Stimulated activated CD8-positive, alpha-beta memory T cell treated with anti-CD3 and anti-CD28 coated beads, Interleukin-4, amount 100 ng/mL, for 1 hour (primary cell): ENCODE measurements at places on chromosomes 7 and 10.

GRCh38 chr7:4074407-4074806, 607.7 kb upstream of the FOXK1 start:
- no peak for DNase-seq

DNA sequence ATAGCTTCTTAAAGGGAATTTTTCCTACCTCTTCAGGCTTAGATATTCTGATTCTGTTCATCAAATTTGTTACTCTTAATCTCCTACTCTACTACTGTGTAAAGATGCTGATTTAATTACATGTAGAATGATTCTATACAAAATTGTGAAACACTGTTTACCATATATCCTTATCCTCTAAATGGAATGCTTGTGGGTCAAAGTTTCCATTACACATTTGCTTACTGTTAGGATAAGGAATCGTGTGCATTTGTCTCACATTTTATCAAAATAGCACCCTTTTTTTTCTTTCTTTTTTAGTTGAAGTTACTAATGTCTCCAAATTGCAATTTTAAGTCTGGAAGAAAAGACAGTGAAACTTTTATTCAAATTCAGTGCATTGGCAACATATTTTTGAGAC, 65.3 kb downstream of the TFEC start:
- DNase-seq: no peak

GRCh38 chr10:124415210-124415609, 3.5 kb downstream of the OAT start:
- DNase-seq: no peak

GRCh38 chr10:87841186-87841585, 22.1 kb downstream of the KLLN start:
- no peak for DNase-seq

DNA sequence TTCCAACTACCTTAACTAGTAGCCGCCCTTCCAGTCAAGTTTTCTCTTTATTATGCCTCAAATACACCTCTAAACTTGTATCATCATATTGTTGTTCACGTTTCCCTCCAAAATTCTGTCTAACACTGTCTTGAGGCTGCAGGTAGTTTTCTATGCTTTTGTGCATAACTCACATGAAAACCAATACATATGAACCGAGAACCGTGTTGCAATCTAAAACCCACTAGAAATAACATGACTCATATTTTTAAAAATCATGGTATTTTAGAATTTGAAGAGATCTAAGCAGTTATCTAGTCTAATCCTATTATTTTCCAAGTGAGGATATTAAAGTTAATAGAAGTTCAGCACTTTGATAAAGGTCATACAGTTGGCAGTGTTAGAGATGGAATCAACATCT, 18.2 kb downstream of the LIPF start:
- DNase-seq: no peak

GRCh38 chr10:114042895-114043531, 653 bp upstream of the ADRB1 start:
- no peak for DNase-seq

DNA sequence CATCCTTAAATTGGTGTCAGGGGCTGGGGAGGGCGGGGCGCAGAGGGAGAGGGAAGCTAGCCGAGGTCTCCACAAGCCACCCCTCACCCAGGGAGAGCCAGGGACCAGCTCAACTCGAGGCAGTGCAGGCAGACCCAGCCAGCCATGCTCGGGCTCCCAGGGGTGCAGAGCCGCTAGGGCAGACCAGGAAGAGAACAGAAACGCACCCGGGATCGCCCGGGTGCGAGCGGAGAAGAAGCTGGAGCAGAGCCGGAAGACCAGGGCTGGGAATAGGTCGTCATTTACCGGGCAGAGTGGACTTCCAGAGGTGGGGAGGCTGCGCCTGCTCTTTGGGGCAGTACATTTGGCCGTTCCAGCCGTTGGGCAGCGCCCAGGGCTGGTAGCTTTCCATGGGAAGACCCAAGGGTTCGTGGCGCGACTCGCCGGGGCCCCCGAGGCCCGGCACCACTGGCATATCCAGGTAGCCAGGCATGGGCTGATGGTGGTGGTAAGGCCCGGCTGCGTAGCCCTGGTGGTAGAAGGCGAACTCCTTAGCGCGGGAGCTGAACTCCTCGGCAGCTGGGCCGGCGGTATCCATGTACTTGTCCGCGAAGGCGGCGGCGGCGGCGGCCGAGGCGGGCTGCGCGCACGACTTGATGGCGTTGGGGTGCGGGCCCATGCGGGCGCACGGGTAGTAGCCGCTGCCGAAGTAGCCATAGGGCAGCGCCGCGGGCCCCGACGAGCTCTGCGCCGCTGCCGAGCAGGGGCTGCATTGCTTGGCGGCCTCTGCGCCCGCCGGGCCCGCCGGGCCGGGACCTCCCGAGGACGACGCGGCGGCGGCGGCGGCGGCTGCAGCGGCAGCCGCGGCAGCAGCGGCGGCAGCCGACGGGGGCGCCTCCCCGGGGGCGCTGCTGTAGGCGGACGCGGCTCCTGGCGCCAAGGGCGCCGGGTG, 755 bp downstream of the HOXA13 start:
- DNase-seq: no peak

GRCh38 chr10:69641261-69641980, 11.4 kb downstream of the FAM241B start:
- DNase-seq: no peak

DNA sequence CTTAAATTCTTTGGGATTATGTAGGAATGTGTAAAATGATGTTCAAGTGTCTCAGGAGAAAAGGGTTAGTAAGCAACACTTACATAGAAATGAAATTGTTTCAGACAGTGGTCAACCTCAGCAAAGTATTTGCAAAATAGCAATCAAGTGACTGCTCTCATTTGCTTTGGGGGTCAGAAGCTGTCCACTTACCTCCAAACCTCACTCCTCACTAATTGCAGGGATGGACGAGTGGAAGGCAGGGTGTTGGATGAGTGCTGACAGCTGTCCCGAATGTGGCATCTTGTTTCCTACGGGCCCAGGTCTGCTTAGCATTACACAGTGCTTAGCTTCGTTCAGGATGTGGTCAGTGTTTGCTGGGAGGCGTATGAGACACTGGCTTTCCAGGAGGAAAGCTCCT, 437.0 kb downstream of the SUGCT start:
- no peak for DNase-seq

DNA sequence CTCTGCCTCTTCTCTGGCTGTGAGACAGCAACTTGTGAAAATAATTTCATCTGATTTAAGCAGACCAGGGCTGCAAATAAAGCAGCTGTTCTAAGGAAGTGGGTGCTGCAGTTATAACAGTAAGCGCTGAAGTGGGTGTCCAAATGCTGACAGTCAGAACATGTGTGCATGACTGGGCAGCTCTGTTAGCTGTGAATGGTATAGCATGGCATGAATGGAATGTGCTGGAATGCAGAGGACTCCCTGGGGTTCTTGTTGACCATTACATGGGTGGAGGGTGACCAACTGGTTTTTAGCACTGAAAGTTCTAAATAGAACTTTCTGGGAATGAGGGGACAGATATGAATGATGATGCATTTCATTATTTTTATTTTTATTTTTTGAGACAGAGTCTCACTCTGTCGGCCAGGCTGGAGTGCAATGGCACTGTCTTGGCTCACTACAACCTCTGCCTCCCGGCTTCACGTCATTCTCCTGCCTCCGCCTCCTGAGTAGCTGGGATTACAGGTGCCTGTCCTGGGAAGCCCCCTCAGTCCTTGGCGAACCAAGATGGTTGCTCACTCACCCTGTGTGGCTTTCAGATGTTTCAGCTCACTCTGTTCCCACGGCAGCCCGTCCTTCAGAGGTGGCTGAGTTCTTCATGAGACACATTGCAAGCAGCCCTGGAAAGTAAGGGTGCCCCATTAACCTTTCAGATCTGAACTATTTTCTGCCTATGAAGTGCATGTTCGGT, 319.8 kb upstream of the PHYHIPL start:
- DNase-seq: no peak

DNA sequence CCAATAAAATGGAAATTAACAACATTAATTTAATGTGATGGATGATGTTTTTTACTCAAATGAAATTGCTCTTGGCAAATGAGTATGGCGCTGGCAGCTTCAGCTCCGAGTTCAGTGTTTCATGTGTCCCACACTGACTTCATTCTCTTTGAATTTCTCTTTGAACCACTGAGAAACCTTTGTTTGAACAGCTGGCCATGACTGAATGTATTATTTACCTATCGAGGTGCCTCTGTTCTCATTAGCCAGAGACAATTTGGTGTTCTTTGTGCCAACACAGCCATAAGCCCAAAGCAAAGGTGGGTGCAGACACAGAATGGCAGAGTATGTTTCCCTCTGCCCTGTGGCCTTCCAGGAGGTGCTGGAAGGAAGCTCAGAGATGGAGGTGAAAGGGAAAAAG, 42.1 kb downstream of the TMEM178B start:
- DNase-seq: no peak

GRCh38 chr10:63030536-63030935, 102.6 kb upstream of the NRBF2 start:
- DNase-seq: no peak

DNA sequence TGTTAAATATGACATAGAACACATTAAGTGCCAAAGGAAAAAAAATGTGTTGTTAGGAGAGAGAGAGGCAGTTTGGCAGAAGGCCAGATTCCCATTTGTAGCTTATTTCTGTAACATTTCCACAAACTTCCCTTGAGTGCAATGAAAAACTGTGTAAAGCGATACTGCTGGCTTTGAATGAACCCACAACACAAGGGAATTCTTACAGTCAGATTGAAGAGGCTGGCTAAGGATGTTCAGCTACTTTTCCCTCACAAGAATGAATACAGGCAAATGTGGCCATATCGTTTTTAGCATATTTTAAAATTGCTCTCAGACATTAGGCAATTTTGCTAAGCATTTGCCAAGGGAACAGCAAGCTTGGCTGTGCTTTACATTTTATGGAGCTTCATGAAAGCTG, 614.1 kb upstream of the FZD8 start:
- no peak for DNase-seq

GRCh38 chr7:93140582-93141191, 7.5 kb downstream of the SAMD9L start:
- DNase-seq: no peak

- DNase-seq: no peak
Measured at GRCh38 chr10:46544989-46545791, 11.3 kb downstream of the GPRIN2 start.

DNA sequence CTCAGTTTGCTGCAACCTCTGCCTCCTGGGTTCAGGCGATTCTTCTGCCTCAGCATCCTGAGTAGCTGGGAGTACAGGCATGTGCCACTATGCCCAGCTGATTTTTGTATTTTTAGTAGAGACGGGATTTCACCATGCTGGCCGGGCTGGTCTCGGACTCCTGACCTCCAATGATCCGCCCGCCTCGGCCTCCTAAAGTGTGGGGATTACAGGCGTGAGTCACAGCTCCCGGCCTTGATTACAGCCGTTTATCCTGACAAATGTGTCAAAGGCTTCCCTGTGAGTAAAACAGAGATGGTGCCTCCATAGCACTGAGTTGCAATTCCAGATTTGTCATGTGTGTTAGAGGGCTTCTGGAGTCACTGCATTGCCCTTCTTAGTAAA, 273.7 kb downstream of the CCDC3 start:
- DNase-seq: no peak

DNA sequence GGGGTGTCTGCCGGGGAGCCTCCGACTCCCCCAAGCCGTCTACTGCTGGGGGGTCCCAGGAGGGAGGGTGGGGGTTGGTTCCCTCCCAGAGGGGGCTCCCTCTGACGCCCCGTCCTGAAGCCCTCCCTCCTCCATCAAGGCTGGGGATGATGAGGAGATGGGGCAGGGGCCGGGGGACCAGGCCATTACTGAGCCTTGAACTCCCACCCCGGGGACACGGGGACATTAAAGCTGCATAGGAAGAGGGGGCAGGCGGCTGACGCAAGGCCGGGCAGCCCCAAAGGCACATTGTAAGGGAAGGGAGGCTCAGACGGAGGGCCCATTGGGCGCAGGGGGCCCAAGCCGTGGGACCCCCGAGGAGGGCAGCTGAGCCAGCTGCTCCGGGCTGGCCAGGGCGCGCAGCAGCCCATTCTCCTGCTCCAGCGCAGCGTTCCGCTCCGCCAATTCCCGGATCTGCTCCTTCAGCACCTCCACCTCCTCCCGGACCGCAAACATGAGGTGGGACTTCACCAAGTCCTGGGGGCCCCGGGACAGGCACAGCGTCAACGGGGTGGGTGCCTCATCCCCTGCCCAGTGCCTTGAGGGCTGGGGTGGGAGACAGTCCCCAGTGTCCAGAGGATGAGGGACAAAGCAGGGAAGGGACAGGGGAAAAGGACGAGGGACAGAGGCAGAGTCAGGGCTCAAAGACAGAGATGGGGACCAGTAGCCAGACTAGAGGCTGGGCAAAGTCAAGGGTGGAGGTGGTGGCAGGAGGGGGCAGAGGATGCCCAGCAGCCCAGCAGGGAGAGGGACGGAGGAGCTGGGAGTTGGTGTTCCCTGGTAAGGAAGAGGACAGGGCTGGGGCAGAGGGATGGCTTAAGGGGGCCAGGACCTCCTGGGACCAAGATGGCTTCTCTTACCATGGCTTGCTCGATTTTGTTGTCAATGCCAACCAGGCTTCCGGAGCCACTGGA, 2.9 kb upstream of the SPACDR start:
- DNase-seq: no peak

- no peak for DNase-seq
Measured at GRCh38 chr7:45155941-45156340, 1.6 kb upstream of the RAMP3 start.

DNA sequence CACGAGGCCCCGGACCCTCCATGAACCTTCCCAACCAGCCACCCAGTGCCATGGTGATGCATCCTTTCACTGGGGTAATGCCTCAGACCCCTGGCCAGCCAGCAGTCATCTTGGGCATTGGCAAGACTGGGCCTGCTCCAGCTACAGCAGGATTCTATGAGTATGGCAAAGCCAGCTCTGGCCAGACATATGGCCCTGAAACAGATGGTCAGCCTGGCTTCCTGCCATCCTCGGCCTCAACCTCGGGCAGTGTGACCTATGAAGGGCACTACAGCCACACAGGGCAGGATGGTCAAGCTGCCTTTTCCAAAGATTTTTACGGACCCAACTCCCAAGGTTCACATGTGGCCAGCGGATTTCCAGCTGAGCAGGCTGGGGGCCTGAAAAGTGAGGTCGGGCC, 90.6 kb upstream of the PDCD4 start:
- no peak for DNase-seq

DNA sequence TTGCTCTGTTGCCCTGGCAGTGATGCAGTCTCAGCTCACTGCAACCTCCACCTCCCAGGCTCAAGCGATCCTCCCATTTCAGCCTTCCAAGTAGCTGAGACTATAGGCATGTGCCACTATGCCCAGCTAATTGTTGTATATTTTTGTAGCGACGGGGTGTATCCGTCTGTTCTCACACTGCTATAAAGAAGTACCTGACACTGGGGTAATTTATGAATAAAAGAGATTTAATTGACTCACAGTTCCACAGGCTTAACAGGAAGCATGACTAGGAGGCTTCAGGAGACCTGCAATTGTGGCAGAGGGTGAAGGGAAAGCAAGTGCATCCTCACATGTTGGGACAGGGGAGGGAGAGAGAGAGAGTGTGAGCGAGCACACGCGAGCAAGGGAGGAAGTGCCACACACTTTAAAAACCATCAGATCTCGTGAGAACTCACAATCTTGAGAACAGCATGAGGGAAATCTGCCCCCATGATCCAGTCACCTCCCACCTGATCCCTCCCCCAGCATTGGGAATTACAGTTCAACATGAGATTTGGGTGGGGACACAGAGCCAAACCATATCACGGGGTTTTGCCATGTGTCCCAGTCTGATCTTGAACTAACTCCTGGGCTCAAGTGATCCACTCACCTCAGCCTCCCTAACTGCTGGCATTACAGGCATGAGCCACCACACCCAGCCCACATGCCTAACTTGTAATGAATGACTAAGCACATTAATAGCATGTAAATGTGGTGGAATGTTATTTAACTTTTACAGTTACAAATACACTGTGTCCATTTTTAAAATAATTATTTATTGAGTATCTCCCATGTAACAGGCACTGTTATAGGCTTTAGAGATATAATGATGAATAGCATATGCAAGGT, 65.5 kb downstream of the RALA start:
- DNase-seq: no peak

- DNase-seq: no peak
Measured at GRCh38 chr10:121838149-121838548, 89.7 kb downstream of the ATE1 start.
